Fibroblast of skin of left quadriceps (primary cell): ENCODE measurements at places on chromosomes 2 and 18.

DNA sequence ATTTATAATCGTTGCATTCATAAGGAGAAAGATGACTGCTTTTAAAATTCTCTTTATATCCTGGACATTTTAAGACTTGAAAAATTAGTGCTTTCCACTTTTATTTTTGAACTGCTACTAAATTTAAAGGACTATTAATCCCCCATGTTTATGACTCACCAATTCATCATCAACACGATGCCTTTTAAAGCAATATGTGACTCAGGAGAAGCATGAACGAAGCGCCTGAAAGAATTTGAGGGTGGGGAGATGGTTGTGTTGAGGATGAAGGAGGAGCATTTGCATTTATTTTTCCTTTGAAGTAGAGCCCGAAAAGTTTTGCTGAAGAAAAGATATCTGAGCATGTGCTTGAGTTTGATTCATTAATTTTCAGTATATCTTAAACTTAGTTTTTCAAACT, 192.2 kb upstream of the LRRTM1 start:
- peak; percentile 72 for DNase-seq

DNA sequence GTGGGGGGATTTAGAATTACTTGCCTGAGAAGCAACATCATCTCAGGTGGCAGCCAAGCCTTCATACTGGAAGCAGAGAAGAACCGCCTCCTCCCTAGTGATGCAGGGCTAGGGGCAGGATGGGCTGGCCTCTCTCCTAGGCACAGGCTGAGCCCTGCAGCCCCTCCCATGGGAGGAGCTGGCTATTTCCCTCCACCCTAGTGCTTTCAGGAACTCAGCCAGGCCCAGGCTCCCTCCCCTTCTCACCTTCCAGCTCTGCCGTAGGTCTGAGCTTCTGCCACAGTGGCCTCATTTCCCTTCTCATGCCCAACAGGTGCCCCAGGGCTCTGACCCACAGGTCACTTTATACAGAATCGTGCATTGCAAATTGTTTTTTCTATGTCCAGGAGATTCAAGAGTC, 31.0 kb downstream of the CENPA start:
- DNase-seq, result no peak

- DNase-seq, result no peak
Observed at GRCh38 chr2:174038462-174038861, 73.3 kb upstream of the SP3 start.

DNA sequence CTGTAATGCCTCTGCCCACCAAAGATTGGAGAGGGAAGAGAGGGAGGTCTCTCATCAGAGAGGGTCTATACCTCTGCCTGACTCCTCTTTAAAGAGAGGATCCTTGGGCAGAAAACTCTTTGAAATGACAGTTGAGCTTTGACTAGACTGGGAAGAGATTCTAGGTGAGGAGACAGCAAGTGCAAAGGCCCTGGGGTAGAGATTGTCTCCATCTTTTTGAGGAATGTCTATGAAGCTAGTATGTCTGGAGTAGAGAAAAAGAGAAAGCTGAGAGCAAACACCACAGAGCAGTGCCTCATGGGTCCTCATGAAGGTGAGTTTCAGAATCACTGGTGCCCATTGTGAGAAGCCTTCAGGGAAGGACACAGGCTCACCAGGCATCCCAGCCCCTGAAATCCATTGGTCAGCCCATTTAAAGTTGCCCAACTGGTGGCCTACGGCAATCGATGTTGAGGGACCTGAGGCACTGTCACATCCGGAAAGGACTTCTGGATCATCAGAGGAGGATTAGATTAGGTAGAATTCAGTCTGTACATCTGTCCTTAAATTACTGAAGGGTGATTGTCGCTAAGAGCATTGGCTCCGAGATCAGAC, 31.5 kb downstream of the LBH start:
- no peak for DNase-seq

GRCh38 chr2:233428008-233428407, 73.7 kb downstream of the DGKD start:
- DNase-seq, result no peak

DNA sequence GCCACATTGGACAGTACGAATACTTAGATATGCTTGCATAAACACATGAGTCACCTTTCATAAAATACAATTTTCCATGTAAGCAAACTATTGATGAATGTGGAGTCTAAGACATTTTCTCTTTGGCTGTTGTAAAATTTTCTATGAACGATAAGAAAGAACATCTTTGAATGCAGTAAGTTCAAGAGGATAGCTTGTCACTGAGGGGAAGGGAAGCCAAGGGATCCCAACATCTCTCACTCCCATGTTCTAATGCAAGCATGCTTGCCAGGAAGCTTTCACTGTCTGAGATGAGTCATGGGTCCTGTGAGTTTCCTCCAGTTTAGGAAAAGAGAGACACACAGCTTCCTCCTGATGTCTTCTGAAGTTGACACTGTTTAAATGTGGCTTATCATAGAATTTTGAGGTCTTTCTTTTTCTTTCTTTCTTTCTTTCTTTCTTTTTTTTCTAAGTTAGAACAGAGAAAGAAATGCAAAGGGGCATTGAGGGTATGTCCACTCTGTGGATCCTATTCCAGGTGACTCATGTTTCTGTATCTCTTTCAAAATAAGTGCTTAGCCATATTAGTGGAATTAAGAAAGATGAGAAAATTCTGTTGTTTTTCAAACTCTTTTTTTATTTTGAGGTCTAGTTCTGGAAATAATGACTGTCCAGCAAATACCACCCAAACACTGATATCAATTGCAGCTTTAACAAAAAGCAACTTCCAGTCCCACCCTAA, 146.6 kb downstream of the RDH14 start:
- peak; percentile 59 for DNase-seq

DNA sequence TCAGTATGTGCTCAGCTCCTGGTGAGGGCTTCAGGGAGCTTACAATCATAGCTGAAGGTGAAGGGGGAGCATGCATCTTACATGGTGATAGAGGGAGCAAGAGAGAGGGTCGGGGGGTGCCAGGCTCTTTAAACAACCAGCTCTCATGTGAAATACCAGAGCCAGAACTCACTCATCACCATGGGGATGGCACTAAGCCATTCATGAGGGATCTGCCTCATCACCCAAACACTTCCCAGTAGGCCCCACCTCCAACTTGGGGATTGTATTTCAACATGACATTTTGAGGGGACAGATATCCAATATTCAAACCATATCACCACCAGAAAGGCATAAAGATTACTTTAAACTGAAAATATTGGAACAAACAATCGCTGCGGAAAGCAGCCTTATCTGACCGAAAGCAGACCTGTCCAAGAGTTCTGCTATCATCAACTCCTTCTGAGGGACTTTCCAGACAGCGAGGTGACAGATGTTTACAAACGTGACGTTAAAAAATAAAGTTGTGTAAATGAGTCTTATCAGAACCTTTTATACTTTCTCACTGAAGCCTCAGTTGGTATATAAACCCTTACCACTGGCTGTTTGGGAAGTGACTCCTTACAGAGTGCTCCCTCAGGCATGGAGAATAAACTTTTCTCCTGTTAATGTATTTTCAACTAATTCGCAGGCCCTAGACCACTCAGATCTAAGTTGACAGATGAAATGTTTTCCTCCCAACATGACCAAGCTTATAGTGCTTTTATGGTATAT, 35.5 kb upstream of the PTH2R start:
- no peak for DNase-seq

GRCh38 chr18:79529296-79529695, 133.6 kb downstream of the NFATC1 start:
- no peak for DNase-seq

GRCh38 chr2:151843691-151844061, 15.5 kb upstream of the ARL5A start:
- DNase-seq, result no peak

DNA sequence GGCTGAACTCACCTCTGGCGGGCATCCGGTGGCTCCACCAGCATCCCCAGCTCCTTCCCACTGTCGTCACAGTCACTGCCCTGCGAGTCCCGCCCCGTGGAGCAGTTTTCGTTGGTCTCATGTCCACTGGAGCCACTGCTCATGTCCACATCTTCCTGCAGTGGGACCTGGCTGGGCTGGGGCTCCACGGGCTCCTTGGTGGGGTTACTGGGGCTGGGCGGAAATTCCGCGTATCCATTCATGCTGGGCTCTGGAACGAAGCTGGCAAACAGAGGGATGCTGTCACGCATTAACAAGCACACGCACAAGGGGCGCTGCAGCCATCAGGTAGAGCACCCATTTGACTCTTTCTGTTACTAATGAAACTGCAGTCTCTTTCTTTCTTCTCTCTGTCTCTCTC, 10.7 kb downstream of the PER2 start:
- no peak for DNase-seq

- DNase-seq, result no peak
Observed at GRCh38 chr2:233084488-233084887, 24.3 kb downstream of the INPP5D start.

DNA sequence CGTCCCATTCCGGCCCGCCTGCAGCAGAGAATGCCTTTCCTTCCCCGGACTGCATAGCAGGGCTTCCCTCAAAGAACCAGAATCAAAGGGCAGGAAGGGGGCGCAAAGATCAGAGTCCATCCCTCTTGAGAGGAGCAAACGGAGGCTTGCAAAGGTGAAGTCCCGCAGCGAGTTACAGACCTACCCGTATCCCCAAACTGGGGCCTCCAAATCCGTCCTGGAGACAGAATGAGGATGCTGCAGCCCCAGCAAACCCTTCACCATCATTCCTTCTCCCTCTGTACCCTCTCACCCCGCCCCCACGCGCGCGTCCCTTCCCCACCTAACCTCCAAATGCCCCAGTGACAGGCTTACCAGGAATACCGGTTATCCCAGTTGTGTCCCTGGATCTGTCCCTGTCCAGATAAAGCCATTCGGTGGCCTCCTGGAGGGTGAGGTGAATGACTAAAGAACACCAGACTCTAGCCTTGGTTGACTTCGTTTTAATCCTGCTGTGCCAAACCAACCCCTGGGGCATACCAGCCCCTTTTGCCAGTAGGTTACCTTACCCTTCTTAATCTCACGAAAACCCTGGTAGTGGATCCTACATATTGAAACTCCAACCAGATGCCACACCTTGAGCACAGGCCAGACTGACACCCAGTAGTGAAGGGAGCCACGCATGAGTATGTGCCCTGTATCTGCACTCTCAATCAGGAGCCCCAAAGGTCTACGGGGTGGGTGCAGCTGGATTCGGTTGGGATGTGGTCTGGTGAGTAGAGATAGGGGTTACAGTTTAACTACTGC, 961 bp upstream of the SLC40A1 start:
- DNase-seq, result no peak

DNA sequence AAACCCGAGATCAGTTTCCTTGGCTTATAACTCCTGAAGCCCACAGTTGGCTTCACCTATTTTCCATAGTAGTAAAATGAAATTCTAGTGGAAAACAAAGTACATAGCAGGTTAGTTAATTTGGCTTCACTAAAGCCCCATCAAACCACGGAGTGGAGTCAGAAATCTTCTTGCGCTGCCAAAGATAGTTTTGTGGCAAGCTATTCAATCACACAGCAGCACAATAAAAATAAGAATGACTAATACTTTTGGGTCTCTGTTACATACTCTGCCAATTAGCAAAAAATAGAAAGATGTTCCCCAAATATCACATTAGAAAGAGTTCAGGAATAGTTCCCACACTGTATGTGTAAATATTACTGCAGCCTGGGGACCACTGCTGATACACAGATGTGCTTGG, 175.2 kb upstream of the NOL4 start:
- no peak for DNase-seq

DNA sequence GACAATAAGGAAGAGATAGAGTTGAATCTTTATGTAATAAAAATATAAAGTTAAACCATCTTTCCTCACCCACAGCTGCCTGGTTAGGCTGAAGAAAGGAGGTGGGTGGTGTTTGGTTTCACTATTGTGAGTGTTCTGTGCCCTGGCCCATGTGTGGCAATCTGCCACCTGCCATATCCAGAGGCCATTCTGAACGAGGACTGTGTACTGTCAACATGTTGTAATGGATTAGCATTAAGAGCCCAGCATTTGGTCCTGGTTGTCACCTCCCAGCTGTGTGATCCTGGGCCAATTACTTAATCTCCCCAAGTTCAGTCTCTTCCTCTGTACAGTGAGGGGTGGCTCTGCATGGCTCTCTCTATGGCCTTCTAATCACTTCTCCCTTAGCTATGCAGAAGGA, 118.2 kb upstream of the SEC11C start:
- DNase-seq, result no peak

DNA sequence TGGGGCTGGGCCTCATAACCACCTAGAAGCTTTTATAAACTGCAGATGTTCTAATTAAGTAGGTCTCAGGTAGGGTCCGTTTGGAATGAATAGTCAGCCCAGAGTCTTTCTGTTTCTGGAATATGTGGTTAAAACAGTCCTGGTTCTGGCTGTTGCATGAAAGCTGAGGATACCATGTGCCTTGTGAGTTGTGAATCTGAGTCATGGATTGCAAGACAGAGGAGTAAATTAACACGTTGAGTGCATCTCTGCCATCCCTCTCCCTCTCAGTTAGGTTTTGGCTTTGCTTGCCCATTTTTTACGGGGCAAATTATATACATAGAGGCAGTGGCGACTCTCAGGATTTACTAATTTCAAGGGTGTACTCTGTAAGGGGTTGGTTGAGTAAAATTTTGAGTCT, 59.1 kb downstream of the NCK2 start:
- no peak for DNase-seq

DNA sequence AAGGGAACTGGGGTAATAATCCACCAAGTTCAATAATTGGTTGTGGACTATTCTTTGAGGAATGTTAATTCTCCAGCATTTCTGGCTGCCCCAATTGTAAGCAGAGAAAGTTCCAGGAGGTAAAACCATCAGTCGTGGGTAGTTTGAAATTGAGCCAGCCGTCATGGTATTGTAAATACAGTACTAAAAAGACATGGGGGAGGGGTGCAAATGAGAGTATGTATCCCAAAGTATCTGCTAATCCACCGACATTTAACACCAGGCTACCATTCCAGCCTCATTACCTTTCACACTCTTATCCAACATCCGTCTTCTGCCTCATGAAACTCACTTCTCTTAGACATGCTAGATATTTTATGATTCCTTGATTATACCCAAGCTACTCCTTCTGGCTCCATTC, 507.9 kb downstream of the ERBB4 start:
- DNase-seq, result no peak

DNA sequence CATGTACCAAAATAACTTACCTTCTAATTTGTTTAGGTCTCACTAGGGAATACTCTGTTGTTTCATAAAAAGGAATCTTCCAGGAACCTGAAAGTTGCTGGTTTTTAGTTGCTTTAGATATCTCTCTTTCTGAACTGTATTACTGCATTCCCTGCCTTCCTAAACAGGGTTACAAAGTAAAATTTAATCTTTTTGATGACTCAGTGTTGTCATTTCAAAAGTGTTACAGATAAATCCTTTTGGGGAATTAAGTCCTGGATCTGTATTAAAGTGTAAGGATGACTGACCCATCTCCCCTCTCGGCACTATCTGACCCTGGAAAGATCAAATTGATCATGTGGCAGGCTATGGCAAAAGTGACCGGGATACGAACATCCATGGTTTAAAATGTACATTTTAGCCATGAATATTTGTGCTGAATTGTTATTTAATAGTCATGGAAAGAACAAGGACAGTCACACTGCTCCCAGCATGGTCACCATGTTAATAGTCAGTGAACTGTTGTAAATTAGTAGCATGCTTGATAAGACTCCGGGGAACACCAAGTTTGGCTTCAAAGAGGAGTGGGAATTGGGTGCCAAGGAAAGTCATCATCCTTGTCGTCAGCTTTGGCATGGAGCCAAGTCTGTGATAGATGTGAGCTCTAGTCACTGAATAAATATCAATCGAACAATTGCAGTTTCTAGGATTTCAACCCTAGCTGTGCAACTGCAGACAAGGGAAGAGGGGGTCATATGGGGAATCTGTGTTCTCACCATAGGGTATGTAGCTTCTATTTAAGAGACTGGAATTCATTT, 4.2 kb downstream of the PLEKHA3 start:
- no peak for DNase-seq

GRCh38 chr2:206968134-206969086, 29.1 kb downstream of the CPO start:
- DNase-seq, result no peak
